Activated CD4-positive, CD25-positive, alpha-beta regulatory T cell treated with anti-CD3 and anti-CD28 coated beads, Interleukin-2, amount 50 U/mL, for 16 hours (primary cell): ENCODE measurements at places on chromosomes 7 and 10.

DNA sequence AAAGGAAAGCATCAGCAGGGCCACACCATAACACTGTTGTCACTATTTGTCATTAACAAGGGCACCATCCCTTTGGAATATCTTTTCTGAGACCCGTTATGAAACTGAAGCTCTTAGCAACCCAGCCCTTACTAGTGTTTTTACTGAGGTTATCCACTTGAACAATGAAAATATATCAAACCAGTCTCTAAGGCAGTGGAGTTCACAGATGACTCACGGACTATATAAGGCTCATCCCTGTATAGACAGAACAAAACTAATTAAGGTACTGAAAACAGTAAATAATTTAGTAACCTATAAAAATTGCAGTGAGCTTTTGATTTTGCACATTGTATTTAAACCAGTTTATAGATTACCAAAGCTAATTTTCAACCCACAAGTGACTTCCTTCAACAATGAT lies 196.0 kb downstream of the ELAPOR2 start:
- DNase-seq: no peak

- no peak for DNase-seq
Observed at GRCh38 chr10:1679821-1680650, 57.3 kb downstream of the ADARB2 start.

GRCh38 chr7:159115601-159116501 lies 28.8 kb downstream of the VIPR2 start:
- DNase-seq: no peak

DNA sequence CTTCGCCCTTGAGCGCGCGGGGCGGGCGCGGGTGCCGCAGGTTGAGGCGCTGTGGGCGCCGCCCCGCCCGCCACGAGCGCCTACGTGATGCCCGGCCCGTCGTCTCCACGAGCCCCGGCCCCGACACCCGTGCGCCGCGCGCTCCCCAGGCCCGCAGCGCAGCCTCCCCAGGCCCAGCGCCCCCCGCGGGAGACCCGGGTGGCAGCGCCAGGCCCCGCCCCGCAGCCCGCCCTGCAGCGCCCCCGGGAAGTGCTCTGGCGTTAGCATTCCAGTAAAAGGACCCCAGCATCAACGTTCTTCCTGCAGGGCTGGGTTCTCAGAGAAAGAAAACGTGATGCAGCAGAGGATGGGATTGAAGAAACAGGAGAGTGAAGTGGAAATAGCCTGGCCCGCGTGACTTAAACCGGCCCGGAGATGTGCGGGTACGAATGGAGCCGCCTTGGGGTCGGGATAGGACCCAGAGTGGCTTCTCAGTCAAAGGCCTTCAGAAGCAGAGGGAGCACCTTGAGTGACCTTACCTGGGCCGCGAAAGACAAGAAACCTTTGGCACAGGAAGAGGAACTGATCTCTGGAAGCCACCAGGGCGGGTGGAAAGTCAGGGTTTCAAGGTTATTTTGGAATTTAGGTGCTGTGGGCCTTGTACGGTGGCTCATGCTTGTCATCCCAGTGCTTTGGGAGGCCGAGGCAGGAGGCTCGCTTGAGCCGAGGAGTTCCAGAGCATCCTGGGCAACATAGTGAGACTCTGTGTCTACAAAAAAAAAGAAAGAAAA lies 1.8 kb downstream of the PFKP start:
- no peak for DNase-seq

DNA sequence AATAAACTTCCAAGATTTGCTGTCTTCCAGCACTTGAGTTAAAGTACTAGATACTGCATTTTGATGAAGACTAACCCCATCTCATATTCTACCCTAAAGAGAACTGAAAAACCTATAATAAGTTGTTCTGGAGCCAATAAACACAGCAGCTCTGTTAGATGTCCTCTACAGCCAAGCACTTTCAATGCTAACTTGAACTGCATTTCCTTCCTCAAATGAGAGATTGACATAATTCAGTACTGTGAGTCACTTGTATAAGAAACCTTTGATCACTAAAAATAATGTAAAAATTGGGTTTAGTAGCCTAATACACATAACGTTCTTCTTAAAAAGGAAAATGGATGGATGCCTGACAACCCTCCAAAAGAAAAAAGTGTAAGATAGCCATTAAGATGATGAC lies 81.3 kb downstream of the ITGB8 start:
- no peak for DNase-seq

DNA sequence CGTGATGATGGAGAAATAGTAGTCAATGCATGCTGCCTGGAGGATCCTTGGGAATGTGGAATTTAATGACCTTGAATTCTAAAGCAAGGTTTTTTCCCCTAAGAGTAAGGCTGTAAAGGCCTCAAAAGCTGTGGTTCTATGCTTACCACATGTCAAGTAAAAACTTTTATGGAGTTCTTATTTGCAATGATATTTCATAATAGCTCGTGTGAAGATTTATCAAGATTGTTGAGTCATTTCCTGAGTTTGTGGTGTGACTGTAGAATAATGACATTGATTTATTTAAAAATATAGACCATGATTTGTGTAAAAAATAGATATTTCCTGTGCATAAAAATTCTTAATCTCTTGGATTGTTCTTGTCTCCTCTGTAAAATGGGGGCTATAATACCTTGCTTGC lies 67.5 kb upstream of the SORCS1 start:
- DNase-seq: no peak

GRCh38 chr10:73915206-73915851 lies 4.4 kb downstream of the PLAU start:
- no peak for DNase-seq

- no peak for DNase-seq
Observed at GRCh38 chr10:100637785-100638184, 102.0 kb downstream of the HIF1AN start.

- DNase-seq: no peak
Observed at GRCh38 chr7:16083931-16084330, 337.4 kb downstream of the CRPPA start.

DNA sequence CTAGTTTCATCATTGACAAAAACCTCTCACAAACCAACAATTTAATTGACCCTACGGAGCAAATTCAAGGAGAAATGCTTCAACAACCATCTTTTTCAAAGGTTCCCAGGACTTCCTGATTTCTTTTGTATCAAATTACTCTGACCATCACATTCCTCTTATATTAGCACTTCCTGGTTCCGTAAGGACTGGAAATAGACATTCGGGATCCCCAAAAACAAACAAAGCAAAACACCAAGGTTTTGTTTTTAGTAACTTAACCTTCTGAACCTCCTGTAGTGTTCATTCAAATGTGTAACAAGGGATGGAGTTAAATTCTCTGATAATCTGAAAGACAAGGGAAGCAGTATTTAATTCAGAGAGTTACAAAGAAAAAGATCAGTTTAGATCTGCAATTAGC lies 387.6 kb upstream of the NRP1 start:
- DNase-seq: no peak

GRCh38 chr7:66664590-66665293 lies 36.1 kb downstream of the KCTD7 start:
- no peak for DNase-seq

DNA sequence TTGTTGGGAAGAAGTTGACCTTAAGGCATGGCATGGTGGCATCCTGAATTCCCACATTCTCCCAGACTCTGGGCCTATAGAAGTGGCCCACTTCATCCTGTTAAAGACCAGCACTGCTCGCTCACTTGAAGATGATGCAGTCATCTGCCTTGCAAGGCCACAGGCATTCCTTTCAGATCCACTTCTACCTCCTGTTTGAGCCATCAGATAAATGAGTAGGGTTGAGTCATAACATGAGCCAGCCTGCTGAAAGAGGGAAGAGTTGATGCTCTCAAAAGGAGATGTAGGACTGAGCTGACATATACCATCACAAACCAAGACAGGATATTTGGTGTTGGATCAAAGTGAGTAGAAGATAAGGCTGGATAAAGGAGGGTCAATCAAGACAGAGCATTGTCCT lies 1.5 kb upstream of the EBLN1 start:
- no peak for DNase-seq

DNA sequence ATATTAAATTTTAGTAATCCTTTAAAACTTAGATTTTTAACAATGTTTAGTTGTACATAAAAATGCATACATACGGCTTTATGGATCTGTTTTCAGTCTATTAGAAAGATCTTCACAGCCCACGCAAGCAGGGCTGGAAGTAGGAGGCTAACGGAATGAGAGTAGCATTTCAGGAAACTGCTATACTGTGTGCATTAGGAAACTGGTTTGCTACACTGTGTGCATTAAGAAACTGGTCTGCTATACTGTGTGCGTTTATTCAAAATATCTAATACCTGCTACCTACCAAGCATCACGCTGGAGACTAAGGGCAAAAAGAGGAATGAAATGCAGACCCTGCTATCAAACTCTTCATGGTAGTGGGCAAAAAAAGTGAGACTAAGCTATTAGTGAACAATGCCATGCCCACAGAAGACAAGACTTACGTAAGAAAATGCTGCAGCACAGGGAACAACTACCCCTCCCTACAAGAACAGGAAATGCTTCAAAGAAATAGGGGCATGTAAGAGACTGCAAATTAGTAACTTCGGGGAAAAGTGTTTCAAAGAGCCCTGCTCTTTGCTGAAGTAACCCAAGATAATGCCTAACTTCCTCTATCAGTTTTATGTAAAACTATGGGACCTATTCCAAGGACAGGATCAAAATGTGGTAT lies 11.3 kb downstream of the RAB11FIP2 start:
- no peak for DNase-seq
